SW 1271 (cell line): ENCODE measurements at places on chromosomes 5 and 9.

- no peak for DNase-seq
Observed at GRCh38 chr9:83656952-83657351, 34.0 kb downstream of the IDNK start.

DNA sequence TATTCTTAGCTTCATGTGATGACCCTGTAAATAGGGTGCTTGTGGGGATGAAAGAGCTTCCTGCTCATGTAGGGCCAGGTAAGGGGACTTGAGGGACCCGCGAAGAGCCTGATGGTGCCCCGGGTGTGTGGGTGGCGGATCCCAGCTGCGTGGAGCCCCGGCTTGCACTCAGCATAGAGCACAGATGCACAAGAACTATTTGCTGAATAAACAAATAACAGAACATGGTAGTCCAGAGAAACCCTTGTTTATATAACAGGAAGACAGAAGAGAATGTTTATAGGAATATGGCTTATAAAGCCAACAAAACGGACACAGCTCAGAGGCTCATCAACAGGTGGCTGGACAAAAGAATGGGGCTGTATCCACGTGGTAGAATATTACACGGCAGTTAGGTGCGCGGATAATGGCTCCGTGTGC is 106.9 kb upstream of the COL5A1 start:
- no peak for DNase-seq

GRCh38 chr5:115070737-115071136 is 99.0 kb downstream of the TRIM36 start:
- no peak for DNase-seq

- DNase-seq = no peak
Observed at GRCh38 chr9:94675008-94675881, 35.9 kb upstream of the FBP1 start.

- DNase-seq = no peak
Observed at GRCh38 chr9:17648516-17648915, 69.7 kb downstream of the SH3GL2 start.

- DNase-seq = no peak
Observed at GRCh38 chr9:96161819-96162218, 140.2 kb downstream of the HSD17B3 start.

DNA sequence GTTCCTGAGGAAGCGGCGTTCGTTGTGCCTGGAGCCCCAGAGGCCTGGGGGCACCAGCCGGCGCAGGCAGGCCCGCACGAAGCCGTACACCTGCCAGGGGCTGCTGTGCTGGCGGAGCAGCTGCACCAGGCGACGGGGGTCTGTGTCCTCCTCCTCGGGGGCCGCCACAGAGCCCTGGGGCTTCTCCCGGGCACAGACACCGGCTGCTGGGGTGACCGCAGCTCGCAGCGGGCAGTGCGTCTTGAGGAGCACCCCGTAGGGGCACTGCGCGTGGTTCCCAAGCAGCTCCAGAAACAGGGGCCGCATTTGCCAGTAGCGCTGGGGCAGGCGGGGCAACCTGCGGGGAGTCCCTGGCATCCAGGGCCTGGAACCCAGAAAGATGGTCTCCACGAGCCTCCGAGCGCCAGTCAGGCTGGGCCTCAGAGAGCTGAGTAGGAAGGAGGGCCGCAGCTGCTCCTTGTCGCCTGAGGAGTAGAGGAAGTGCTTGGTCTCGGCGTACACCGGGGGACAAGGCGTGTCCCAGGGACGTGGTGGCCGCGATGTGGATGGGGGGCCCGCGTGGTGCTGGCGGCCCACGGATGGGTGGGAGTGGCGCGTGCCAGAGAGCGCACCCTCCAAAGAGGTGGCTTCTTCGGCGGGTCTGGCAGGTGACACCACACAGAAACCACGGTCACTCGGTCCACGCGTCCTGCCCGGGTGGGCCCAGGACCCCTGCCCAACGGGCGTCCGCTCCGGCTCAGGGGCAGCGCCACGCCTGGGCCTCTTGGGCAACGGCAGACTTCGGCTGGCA is 1.3 kb downstream of the TERT start:
- no peak for DNase-seq

DNA sequence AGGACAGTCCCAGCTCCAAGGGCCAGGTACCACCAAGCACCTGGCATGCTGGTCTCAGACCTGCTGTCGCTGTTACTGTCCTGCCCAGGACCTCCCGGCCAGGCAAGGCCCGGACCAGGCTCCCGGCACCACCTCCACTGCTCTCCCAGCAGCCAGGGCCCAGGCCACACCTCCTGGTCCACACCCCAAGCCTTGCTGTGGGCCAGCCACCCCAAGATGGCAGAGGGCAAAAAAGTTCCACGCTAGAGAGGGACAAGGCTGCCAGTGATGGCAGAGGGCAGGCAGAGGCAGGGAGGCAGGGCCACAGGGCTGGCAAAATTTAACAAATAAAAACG is 1.1 kb downstream of the DNLZ start:
- DNase-seq = no peak

- DNase-seq = no peak
Observed at GRCh38 chr9:137171149-137171900, 531 bp downstream of the TMEM210 start.

DNA sequence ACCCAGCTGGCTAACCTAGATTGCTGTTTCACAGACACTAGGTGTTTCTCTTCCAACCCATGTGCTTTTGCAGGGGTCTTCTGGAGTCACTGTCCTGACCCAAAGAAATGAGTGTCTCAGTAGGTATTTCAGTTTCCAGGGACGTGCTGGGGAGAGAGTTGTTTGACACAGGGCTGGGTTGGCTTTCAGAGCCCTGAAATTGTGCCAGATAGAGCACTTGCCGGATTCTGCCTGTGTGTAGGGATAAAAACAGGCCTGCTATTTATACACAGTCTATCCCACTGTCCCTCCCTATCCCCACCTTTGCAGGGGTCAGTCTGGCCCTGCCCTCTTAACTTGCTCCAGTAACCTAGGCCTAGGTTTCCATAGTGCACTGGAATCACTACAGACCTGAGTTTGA is 957 bp upstream of the HBEGF start:
- DNase-seq = no peak
